ENCODE measurements at places on chromosomes 4 and X.

- no peak for DNase-seq
Observed at GRCh38 chrX:22969411-22969810, 30.3 kb upstream of the DDX53 start.

GRCh38 chr4:20883231-20883630 lies 183.0 kb downstream of the PACRGL start:
- peak; percentile 85 for DNase-seq

DNA sequence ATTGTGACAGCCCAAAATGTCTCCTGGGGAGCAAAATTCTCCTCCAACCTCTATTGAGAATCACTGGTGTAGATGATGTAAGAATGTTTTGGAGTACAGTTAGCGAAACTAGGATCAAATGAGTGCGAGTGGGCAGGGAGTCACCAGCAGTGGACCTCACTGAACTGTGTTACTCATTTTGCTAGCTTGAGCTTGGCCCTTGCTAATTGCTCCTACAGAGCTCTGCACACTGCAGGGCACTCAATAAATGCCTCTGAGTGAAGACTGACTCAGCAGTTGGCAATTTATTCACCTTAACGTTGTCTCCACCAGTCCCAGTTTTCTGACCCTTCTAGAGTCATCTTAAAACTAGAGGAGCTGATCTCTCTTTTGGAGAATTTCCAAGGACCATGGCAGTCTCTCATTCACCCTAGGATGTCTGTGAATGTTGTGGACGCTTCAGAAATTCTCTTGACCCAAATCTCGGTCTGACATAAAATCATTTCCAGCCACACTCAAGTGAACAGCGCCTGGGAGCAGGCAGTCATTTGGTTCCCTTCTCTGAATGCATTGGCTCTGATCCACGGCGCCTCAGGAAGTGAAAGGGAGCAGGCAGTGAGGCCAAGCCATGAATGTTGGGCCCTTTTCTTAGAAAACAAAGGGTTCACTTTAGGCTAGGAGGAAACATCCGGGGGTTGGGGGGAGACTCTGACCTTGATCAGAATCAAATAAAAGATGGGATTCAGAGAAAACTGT lies 148.1 kb downstream of the NWD2 start:
- DNase-seq, result peak; percentile 89

- no peak for DNase-seq
Observed at GRCh38 chr4:8268901-8269534, 536 bp upstream of the HTRA3 start.

DNA sequence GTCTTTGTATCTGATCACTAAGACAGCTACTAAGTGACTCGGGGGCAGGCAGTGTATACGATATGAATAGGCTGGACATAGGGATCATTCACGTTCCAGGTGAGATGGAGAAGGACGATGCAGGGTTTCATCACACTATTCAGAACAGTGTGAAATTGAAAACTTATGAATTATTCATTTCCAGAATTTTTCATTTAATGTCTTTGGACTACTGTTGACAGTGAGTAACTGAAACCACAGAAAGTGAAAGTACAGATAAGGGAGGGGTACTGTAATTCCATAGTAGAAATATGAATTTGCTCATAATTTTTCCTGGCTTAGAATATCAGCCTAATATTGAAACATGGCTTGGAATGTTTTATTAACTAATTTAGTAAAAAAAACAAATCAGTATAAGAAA lies 24.4 kb downstream of the TMEM144 start:
- DNase-seq, result no peak

DNA sequence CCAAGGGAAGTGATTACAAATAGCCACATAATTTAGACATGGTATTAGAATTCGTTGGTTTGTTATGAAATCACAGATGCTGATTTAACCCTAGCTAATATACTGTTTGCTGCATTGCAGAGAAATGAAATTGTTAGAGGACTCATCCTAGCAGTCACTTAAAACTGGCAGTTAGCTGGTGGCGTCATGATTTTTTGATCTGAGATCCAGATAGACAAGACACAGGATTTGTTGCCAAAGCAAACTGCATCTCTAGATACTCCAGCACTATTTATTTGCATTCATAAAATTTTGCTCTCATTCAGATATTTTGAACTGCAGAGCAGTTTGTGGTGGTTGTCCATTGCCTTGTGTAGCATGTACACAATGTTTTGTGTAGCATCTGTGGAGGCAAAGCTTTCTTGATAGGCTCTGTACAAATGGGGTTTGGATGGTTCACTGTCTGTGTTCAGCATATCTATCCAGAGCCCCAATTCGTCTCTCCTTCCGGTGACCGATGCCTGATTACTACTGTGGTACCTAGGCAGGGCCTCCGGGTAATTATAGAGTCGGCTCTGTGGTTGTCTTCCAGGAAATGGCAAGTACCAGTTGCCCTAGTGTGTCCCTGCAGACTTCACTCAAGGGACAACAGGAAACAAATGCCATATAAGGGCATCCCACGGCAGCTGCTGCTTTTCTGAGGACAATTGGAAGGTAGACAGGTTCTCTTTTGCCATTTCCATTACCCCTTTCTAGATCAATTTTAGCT lies 30.1 kb upstream of the SPARCL1 start:
- DNase-seq, result peak; percentile 28

- peak; percentile 27 for DNase-seq
Observed at GRCh38 chr4:53781629-53782457, 190.6 kb upstream of the LNX1 start.

GRCh38 chr4:20084488-20084887 lies 167.2 kb upstream of the SLIT2 start:
- DNase-seq, result peak; percentile 6

GRCh38 chrX:48043056-48043455 lies 28.4 kb downstream of the ZNF630 start:
- DNase-seq, result no peak

DNA sequence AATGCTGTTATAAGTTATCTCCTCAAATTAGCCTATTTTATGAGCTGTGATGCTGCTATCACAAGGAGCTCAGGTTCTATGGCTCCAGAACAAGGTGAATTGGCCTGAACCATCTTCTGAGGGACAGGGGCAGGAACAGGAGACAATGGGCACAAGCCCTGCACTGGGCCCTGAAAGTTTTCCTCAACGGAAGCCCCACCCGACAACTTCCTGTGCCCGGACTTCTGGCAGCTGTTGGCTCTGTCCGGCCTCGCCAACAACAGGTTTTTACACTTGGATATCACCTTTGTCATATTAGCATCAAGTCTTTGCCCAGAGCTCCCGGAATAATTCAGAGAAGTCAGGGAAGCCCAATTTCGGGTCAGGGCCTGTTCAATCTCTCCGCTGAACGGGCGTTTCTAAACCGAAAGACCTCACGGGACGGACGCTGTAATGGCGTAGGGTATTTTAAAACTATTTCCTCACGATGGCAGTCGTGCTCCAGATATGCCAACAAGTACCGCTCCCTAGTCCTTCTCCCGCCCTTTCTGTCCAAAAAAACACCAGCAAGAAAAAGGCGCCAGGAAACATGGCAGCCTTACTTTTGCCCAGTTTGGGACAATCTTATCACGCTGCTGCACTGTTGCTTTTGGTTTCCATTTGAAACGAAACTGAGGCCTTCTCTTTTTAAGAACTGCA lies 201.0 kb upstream of the STK26 start:
- no peak for DNase-seq

DNA sequence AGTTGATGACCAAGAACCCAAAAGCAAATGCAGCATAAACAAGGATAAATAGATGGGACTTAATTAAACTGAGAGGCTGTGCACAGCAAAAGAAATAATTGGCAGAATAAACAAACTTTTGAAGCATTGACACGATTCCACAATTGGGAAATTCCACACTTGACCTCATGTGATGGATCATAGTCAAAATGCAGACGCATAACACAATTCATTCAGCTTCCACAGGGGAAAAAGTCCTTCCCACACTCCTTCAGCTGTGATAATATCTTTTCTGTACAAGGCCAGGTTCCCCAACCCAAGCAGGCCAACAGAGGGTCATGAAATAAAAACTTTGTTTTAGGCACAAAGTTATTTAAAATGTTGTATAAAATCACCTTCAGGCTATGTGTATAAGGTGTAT lies 66.6 kb upstream of the SLIT2 start:
- DNase-seq, result no peak

- no peak for DNase-seq
Observed at GRCh38 chr4:76334885-76335284, 28.4 kb downstream of the STBD1 start.

- DNase-seq, result no peak
Observed at GRCh38 chr4:181548873-181549575, 694.2 kb upstream of the TENM3 start.

DNA sequence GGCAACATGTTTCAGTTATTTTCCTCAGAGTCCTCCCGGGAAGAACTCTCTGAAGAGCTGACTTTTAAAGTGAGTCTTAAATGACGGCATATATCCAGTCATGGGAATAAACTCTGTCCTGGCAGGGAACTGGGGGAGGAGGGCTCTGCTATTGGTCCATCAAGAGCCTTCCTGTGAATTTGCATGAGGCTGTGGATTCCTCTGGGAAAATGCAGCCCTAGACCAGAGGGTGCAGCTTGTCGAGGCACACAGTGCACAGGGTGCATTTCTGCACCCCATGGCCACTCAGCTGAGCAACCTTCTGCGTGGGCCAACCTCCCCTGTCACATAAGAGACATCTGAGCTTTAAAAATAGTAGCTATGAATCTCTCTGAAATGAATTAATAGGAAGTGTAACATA lies 360.0 kb downstream of the GALNTL6 start:
- no peak for DNase-seq

DNA sequence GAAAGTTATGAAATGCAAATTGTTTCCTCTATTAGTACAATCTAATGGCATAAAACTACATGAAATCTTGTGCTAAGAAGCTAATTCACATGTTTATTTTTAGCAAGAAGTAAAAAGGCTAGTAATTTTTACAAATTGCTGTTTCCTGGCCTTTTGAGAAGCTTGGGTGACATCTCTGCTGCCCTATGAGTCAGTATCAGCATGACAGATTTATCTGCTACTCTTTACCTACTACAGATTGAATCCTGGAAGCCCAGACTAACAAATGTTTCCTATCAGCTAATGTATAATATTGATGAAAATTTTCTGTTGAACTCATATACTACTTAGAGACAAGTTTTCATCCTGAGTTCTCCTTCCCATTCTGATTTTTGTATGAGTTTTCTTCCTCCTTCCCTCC lies 232.4 kb downstream of the DCTD start:
- no peak for DNase-seq

GRCh38 chr4:133624744-133625143 lies 475.6 kb downstream of the PCDH10 start:
- peak; percentile 7 for DNase-seq

DNA sequence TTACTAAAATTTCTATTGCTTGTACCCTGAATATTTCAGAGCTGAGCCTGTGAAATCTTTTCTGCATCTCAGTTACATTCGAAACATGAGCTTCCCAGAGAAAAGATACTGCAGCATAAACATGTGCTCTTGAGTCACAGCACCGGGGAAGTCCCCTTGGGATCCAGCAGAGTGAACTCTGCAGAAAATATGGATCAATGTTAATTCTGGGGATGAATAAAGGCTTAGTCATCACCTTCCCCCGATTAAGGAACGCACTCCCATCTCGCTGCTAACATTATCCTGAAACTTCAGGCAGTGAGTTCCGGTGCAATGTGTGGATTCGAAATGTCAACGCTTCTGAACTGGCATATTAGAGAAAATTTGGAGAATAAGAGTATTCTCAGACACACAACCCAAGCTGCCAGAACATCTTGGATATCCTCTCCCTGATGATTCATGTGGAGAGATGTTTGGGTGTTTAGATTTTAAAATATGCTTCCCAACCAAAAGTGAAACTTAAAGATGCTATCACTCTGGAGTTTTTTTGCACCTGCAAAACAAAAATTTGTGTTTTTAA lies 90.8 kb downstream of the IRF2 start:
- peak; percentile 93 for DNase-seq

DNA sequence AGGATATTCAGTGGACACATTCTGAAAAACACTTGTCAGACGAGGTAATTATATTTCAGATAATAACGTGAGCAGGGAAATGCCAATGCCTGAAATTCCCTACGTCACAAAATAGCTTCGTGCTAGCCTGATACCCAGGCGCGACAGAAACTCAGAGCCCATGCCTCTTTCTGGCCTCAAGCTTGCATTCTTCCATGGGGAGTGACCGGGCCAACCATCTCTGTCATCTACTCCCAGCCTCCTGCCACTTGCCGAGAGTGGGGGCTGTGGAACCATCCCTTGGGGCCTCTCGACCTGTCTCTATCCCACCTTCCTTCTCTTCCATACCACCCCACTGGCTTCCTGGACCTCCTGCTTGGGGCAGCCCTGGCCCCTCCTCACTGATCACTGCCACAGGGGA lies 34.5 kb upstream of the CDKN2AIP start:
- DNase-seq, result peak; percentile 61

GRCh38 chr4:150063128-150063527 lies 15.1 kb upstream of the DCLK2 start:
- DNase-seq, result no peak

- DNase-seq, result peak; percentile 27
Observed at GRCh38 chrX:7586126-7586525, 256.8 kb upstream of the VCX start.

DNA sequence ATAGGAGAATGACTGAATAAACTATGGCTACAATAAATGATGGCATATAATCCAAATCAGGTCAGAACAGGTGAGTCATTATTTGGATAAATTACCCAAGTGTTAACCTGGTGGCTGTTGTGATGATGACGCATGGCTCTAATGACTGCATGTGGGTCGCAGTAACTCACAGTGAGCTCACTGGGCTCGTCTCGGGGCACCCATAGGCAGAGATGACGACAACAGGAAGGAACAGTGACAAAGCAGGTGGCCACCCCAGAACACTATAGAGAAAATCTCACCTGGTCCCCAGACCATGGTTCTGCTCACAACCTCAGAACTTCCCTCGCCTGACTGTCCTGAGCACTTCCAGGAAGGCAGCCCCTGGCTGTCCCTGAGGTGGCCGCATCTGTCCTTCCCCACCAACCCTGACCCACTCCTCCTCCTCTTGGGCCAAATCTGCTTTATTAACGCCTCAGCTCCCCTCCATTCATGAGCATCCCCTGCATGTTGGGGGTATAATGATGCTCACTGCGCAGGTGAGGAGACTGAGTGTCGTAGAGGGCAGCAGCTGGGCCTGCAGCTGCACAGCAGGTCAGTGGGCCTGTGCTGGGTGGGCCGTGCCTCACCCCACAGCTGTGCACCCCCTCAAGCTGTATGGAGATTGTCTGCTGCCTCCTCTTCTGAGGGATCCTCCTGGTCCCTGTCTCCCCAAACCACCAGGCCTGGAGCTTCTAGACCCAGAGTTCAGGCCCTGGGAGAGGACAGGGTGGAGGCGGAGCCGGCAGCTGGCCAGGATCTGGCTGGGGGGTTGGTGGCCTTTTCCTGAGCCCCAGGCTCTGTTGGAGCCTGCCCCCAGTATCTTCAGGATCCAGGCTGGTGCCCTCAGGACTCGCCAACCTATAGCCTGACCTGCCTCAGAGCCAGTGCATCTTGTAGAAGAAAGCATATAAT lies 30.9 kb upstream of the FAM156A start:
- DNase-seq, result peak; percentile 27

DNA sequence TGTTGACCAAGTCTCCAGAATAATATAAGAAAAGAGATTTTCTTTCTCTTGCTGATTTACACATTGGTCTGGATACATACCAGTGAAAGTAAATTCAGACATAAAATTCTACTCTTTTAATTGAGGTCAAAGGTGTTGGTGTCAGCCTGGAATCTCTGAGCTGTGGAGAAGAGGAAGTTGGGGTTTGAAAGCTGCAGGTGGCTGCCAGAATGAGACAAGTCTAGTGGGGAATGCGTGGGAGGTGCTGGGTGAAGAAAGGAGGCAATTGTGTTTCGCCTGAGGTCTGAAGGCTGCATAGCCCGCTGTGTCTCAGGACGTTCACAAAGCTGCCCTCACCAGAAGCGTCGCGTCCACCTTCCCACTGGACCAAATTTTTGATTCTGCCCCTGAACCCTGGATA lies 31.2 kb downstream of the PHEX start:
- peak; percentile 58 for DNase-seq
